Central memory CD4-positive, alpha-beta T cell (primary cell): ENCODE measurements at places on chromosomes 1 and 21.

GRCh38 chr1:112761714-112762480, 46.8 kb upstream of the PPM1J start:
- no peak for DNase-seq

DNA sequence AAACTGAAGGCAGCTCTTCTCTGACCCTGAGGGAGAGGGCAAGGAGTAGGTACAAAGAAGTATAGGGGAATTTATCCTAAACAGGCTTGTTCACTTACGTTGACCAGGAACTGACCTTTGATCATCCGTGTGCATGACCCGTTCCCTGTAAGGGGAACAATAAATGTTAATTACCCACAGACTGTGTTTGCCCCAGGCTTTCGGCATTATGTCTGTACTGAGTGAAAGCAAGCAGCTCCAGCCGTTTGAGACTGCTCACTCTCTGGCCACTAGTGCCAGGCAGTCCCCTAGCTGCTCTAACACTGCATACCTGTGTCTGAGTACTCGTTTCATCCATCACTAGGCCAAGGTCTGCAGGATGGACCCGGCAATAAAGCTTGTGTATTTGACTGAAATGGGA, 1365.3 kb downstream of the NCAM2 start:
- no peak for DNase-seq

- no peak for DNase-seq
Measured at GRCh38 chr21:45244799-45245340, 42.8 kb downstream of the POFUT2 start.

DNA sequence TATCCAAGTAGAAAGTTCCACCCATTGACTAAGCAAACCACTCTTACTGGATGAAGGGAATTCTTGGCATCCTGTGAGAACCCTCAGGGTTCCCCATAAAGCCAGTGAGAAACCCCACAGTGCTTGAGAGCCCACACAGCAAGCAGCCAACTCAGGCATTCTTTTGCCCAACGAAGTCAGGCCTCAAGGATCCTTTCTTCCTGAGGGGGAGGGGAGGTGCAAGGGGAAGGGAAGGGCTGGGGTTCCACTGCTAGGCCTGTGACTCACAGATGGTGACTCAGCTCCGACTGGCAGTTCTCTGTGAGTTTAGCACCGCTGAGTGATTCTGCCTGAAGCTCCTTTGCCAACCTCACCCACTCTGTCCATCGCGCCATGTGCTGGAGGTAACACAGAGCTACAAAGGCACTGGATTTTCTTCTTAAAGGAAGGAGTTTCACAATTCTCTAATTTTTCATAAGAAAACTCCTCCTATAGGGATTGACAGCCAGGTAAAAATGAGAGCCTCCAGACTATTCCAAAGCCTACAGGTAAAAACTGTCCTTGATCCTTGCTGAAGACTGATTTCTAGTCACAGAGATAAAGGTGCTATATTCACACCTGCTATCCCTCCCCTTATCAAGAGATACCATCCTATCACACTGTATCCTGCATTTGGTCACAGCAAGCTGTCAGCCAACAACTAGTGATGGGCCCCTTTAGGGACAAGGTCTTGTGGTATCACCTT, 4.8 kb downstream of the ENO1 start:
- DNase-seq: peak; percentile 26

DNA sequence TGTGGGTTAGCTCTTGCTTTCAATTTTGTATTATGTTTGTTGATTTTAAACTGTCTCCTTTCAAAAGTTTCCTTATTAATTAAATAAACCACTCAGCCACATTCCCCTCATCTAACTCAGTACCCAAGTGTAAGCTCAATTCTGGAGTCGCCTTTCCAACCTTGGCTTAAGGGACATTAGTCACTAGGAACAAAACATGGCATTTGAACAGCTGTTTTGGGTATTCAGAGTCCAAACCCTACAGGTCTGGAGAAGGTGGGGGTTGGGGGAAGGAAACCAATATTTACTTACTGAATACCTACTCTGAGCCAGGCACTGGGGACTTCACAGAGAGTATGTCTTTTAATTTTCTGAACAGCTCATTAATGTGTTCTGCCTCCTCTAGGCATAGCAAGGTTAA, 117.2 kb upstream of the JUN start:
- DNase-seq: no peak

GRCh38 chr1:10171105-10171767, 39.1 kb upstream of the KIF1B start:
- DNase-seq: no peak

GRCh38 chr1:71252900-71253299, 172.1 kb upstream of the ZRANB2 start:
- no peak for DNase-seq

DNA sequence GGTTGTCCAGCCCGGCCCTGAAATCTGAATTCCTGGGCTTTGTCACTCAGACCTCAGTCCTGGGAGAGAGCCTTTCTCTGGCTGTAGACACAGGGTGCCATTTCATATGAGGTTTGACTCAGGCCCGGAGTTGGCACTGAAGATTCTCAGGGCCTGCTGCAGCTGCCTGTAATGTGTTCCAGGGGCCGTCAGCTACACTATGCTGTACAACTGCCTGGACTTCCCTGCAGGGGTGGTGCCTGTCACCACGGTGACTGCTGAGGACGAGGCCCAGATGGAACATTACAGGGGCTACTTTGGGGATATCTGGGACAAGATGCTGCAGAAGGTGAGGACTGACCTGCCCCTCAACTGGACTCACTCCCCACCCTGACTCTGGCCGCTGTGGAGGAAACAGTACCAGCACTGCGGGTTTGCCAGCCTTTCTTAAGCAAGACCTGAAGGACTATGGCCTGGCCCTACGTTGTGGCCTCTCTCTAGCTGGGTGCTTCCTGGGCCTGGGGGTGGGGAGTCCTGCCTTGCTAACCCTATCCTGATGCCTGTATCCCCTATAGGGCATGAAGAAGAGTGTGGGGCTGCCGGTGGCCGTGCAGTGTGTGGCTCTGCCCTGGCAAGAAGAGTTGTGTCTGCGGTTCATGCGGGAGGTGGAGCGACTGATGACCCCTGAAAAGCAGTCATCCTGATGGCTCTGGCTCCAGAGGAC, 18.9 kb downstream of the FAAH start:
- no peak for DNase-seq

DNA sequence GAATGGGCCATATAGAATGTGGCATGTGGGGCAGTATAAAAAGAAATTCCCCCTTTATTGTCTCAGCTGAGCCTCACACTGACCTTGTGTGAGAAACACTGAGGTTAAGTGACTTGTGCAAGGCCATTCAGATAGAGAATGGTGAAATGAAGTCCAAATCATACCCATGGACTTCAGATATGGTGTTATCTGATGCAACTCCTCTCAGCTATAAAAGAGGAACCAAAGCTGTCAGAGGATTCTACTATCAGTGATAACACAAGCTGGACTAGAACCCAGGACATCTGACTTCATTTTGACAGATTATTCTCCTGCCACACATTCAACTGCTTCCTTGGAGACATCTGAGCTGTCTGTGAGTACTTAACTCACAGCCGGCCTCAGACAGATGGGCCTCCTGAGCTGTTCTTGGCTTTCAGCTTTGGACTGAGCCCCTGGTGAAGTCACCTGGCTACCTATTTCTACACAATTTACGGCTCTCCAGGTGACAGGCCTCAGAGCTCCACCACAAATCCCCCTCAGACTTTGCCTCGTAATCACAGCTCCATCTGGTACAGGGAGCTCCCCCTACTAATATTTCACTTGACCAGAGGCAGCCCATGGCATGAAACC, 104.6 kb downstream of the PLXNA2 start:
- no peak for DNase-seq

GRCh38 chr21:16137106-16137505, 407.3 kb downstream of the USP25 start:
- no peak for DNase-seq
